ENCODE measurements at places on chromosomes 6 and 20.

- no peak for DNase-seq
Measured at GRCh38 chr6:52927451-52927850, 18.0 kb upstream of the GSTA3 start.

DNA sequence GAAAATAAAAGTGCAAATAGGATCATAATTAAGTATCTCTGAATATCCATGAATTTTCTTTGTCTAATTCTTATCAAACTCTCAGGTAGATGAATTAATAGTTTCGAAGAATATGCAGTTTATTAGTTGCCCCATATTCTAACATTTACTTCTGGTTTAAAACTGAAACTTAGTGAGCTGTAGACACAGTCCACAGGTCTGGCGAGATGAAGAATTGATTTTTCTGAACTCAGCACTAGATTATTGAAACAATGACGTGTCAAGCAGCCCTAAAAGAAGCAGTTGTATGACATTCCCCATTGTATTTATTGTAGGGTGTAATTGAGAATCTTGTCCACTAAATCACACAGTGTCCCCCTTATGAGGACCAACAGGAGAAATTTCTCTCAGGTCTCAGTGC lies 407.1 kb downstream of the GRIK2 start:
- no peak for DNase-seq

DNA sequence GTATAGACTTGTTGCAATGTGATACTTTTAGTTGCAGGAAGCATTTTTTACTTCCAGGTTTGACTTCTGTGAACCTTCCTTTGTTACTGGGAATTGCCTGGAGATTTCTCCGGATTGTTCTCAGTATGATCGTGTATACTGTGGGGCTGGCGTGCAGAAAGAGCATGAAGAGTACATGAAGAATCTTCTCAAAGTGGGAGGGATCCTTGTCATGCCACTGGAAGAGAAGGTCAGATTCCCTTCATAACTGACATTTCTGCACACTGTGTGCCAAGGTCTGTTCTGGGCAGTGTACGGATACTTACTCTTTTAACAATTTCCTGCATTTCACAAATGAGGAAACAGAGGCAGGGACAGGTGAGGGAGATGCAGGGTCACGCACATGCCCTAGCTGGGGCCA lies 9.7 kb downstream of the PCMTD2 start:
- DNase-seq, result no peak

- DNase-seq, result no peak
Measured at GRCh38 chr6:129104560-129104959, 221.6 kb downstream of the LAMA2 start.

GRCh38 chr6:6891949-6892461 lies 215.8 kb upstream of the RREB1 start:
- DNase-seq, result no peak

DNA sequence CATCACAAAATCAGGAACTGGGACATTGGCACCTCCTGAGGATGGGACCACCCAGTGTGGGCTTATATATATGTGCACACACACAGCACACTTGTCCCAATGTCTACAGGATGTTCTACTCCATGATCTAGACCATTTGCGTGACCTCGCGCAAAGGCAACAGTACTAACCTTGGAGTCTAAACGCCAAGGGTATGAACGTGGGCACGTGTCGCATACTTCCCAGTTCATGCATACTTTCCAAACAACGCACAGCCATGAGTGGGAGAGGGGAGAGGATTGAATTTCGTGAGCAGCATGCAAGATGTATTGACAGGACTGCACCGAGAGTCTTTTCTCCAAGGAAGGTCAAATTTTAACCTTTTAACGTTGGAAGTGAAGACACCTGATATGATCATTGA lies 214.2 kb upstream of the QKI start:
- no peak for DNase-seq

GRCh38 chr6:75946146-75946831 lies 126.2 kb downstream of the IMPG1 start:
- no peak for DNase-seq

DNA sequence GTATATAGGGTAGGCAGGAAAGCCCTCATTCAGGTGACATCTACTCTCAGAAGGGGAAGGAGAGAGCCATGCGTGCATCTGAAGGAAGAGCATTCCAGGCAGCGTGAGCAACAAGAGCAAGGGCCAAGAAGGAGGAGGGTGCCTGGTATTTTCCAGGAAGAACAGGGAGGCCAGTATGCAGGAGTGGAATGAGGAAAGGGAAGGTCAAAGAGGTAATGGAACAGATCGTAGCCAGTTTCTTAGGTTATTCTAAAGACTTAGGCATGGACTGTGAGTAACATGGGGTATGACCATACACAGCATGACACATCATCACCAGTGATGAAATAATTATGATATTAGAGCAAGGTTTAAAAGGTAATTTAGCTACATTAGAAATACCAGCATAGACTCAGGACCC lies 24.1 kb downstream of the ALDH8A1 start:
- no peak for DNase-seq

GRCh38 chr6:38173909-38174308 lies 354.4 kb downstream of the ZFAND3 start:
- DNase-seq, result no peak

- DNase-seq, result no peak
Measured at GRCh38 chr6:113596387-113597230, 260.5 kb upstream of the MARCKS start.

DNA sequence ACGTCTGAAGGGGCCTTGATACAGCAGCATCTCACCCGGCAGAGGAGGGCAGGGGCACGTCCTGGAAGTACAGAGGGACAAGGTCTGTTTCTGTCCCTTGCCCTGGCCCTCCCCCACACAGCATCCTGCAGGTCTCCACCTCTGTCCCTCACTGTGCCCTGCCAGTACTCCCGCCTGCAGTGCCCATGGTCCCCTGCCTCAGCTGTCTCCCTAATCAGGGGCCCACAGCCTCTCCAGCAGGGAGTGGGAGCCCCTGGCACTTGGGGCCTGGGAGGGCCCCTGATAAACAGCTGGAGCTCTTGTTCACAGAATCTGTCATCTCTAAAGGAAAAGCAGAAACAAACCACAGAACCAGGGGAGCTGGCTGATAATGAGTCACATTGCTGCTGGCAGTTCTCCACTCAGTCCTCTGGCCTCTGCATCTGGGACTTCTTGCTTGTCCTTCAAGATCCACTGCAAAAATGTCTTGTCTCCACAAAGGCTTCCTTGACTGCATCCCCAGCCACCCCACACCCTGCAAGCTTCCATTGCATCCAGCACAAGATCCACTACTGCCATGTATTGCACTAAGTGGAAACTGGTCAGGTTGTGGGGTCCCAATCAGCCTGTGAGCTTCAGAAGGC lies 33.2 kb upstream of the TAF8 start:
- DNase-seq, result no peak

DNA sequence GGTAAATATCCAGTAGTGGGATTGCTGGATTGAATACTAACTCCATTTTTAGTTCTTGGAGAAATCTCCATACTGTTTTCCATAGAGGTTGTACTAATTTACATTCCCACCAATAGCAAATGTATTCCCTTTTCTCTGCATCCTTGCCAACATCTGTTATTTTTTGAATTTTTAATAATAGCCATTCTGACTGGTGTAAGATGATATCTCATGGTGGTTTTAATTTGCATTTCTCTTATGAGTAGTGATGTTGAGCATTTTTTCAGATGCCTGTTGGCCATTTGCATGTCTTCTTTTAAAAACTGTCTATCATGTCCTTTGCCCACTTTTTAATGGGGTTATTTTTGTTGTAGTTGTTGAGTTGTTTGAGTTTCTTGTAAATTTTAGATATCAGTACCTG lies 253.2 kb downstream of the HAO1 start:
- no peak for DNase-seq

DNA sequence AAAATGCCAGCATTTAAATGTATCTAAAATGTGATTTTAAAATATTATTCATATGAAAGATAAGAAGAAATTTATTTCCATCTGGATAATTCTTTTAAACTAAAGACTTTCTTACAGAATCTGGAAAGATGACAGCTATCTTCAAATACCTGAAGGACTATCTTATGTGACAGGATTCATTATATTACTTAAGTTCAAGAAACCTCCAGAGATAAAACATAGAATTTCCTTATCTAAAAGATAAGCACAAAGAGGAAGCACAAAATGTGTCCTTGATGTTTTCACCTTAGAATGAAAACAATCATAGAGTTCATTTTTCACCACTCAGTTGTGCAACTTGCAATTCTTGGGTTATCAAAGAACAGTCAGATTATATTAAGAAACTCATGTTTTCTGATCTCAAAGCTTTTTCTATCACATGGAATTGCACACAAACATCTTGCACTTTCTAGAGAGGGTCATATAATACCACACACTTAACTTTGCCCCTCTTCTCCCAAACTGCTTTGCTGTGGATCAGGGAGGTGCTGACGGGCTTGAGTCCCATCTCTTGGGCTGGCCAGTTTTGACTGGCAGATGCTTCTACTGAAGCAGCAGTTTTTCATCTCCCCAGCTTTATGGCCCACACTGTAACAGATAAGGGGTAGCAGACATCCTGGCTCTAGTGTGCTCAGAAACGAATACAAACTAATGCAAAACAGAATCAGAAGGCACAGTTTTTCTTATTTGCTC lies 467.4 kb downstream of the CDC5L start:
- DNase-seq, result no peak

DNA sequence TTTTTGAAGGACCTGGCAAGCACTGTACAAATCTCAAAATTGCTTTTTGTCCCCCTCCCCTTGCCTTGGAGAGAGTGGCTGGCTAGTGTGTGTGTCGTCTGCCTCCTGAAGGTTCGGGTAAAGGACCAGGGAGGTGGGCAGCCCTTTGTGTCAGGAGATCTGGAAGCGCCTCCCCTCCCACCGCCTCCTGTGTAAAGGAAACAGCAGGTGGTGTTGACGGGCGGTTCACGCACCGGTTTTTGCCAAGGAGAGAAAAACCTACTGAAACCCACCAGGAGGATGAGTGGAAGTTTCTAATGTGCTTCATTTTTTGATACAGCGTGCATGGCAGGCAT lies 1.2 kb downstream of the ENTPD6 start:
- DNase-seq, result no peak

- no peak for DNase-seq
Measured at GRCh38 chr6:109429496-109429895, 10.9 kb downstream of the PPIL6 start.

- DNase-seq, result no peak
Measured at GRCh38 chr6:152563177-152563576, 74.0 kb downstream of the SYNE1 start.

DNA sequence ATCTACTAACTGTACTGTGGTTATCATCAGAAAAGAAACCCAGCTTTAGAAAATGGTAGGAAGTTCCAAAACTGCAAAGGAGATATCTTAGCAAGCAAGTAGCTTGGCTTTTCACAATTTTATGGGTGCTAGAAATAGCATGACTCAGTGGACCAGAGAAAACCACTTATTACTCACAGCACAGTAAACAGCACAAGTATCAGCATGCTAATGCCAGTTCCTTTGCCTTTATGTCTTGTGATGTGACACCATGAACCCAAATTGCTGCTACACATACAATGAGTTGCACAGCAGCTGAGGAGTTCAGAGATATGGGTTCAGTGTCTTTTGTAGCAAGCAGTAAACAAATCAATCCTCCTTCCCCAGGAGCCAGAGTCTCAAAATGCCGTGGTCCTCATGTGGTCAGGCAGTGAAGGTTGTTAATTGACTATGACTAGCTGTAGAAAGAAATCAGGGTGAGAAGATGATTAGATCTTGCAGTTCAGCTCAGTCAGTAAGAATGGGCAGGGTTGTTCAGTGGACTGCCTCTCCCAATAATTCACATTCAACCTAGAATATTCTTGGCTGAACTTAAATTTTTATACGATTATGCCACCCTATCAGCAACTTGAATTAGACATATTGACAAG lies 73.3 kb downstream of the OPRM1 start:
- DNase-seq, result no peak

DNA sequence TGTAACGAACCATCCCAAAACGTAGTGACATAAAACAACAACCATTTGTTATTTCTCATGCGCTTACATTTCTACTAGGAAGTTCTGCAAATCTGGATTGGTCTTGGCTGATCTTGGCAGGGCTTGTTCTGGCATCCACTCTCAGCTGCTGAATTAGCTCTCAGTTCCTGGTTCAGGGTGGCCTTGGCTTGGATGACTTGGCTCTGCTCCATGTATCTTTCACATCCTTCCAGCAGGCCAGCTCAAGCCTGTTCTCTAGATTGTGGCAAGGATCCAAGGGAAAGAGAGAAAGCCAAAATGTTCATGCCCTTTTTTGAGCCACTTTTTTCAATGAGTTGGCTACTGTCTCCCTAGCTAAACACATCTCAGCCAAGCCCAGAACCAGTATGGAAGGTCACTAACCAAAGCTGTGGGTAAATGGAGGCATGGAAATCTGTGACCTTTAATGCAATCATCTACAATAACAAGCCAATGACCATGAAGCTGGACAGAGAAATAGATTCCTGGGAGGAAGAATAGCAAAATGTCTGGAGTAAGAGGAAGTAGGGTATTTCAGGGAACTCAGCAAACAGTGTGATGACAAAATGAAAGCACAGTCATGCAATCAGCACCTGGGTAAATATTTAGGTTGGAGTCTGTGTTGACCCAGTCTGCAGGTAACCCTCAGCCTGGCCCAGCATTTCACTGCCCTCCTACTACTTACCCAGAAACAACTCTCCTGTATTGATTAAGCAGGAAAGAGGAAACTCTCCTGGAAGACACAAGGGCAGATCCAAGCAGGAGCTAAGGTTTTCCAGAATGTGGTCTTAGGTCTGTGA lies 32.7 kb upstream of the SNAP25 start:
- DNase-seq, result no peak

GRCh38 chr20:50895111-50895830 lies 36.0 kb downstream of the ADNP start:
- no peak for DNase-seq

DNA sequence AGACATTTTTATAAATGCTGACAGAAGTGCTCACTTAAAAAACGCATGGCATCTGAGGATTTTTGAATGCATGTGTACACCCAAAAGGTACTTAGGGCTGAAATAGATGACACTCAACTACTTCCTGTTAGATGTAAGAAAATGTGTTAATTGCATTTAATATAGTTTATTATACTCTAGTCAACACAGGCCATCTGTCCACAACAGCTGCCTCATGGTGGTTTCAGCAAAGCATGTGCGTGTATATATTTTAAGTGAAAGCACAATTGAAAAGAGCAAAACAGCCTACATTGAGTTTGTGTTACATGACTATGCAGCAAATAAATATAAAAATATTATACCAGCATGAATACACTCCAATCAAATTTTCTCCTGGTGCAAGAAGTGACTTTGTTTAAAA lies 1233.0 kb upstream of the EYS start:
- DNase-seq, result no peak

- DNase-seq, result no peak
Measured at GRCh38 chr20:38945012-38945411, 17.1 kb upstream of the DHX35 start.

DNA sequence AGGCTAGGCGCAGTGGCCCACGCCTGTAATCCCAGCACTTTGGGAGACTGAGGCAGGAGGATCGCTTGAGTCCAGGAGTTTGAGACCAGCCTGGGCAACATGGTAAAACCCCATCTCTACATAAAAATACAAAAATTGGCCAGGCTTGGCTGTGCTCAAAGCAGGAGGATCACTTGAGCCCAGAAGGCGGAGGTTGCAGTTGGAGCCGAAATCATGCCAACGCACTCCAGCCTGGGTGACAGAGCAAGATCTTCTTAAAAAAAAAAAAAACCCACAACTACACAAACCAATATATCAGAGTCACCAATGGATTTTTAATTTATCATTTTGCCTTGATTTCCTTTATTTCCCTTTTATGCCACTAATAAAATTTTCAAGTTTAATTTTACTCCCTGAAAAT lies 9.3 kb downstream of the MAP3K5 start:
- no peak for DNase-seq

GRCh38 chr6:47484616-47485015 lies 7.0 kb downstream of the CD2AP start:
- DNase-seq, result no peak

Data from activated CD4-positive, CD25-positive, alpha-beta regulatory T cell treated with anti-CD3 and anti-CD28 coated beads, Interleukin-2, amount 50 U/mL, for 72 hours (primary cell).